ENCODE measurements at places on chromosomes 3 and 15. TPM values are rescaled to one million over a fixed set of nuclear protein-coding genes. Genes with fewer than 3 reads are reported as not detected.

- DNase-seq: no peak
These were observed 1280.9 kb downstream of the NSUN3 start for GRCh38 chr3:95343767-95344166.

- no peak for DNase-seq
These were observed 71.3 kb upstream of the FNDC3B start for GRCh38 chr3:171967932-171968678.

- no peak for DNase-seq
These were observed 288.9 kb downstream of the ZBBX start for GRCh38 chr3:167091226-167091625.

DNA sequence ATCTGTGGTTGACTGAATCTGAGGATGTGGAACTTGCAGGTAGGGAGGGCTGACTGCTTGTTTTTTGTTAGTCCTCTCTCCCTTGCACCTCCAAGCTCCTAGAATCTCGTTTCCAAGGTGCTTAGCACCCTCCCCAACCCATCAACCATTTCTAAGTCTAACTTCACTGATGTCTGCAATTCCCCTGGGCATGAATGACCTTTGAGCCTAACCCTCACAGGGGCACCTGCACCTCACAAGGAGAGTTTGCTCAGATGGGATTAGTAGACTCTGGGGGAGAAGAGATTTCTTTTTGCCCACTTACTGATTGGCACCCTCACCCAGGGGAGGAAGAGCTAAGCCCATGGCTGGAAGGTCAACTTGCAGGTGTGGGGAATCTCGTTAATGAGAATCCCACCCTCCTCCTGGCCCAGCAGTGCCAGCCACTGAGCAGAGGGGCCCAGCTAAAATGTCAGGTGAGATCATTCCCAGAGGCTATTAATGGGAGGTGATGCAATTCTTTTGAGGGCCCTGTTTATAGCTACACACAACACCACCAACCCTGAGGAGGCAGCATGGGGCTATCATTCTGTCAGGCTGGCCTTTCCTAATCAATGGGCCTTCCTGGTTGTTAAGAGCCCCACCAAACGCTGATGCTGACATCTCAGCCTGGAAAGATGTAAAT is 81.6 kb upstream of the HERC1 start:
- DNase-seq: no peak

- DNase-seq: no peak
These were observed 12.7 kb upstream of the SCN10A start for GRCh38 chr3:38828681-38829080.

- DNase-seq: no peak
These were observed 494.6 kb downstream of the NTRK3 start for GRCh38 chr15:87761736-87762509.

- no peak for DNase-seq
These were observed 52.6 kb downstream of the ARNT2 start for GRCh38 chr15:80456517-80457492.

DNA sequence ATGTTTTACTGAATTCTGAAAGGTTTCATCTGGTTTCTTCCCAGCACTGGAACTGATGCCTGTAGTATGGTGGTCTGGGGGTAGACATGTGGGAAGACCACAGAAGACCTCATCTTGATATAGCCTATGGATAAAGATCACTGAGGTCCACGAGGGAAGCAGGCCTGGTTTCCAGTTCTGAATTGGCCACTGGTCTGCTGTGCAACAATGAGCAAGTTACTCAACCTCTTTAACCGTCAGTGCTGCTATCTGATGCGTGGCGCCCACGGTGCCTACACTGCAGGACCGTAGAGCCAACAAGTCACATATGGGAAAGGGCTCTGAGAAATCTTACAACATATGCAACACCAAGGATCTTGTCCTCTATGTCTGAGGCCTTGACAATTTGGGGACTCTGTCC is 13.3 kb downstream of the TLE3 start:
- no peak for DNase-seq

The PPP1R14D gene
- total RNA-seq: not detected

The INSYN1 gene
- 1.5 TPM for total RNA-seq

The DUT gene
- total RNA-seq: 148 TPM

The LZTFL1 gene
- total RNA-seq: 20.3 TPM

The RAB5A gene
- total RNA-seq: 56.6 TPM

The MFSD1 gene
- 92.7 TPM for total RNA-seq

The TERC gene
- total RNA-seq: 145 TPM

The SUCNR1 gene
- total RNA-seq: 506 TPM

The DCUN1D1 gene
- 48.2 TPM for total RNA-seq
